ENCODE measurements at places on chromosomes 12 and 14.

DNA sequence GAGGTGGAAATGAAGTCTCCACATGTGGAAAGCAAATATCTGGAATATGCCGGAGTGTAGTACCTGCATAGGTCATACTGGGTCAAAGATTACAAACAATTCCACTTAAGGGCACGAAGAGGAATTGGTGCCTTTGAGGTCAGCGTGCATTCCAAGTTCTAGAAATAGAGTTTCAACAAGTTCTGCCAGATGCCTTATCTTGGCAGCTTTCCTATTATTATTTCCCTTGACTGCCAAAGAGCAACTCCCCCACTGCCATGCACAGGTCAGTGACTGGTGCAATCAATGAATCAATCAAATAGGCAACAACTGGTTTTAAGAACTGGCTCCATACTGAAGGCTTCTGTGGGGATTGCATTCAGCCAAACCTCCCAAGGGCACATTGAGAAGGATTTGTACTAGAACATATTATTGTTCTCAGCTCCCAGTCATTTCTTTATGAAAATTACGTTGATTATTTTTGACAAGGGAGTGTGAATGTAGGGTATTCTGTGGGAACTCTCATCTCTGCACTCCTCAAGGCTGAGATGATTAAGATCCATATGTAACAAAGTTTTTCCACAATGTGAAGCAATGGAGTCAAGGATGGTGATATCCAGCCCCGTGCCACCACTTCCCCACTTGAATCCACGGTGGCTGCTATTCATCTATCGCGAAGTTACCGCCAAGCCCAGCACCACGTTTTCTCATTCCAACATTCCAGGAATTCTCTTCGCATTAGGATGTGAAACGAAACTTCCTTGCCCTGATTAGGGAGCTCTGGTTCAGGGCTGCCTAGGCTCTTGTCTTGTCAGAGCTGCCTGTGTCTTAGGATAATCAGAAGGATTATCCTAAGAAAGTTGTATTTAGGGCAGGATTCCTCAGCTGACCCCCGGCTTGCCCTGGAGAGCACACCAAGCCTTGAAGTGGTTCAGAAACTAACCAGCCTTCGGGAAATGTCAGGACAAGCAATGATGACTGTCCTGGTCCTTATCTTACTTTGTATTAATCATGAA lies 115.1 kb upstream of the PCED1B start:
- DNase-seq: no peak

GRCh38 chr12:68359674-68360073 lies 27.5 kb upstream of the MDM1 start:
- no peak for DNase-seq

- DNase-seq: no peak
Measured at GRCh38 chr14:90697132-90697531, 119.1 kb downstream of the TTC7B start.

GRCh38 chr12:5232826-5233500 lies 189.3 kb downstream of the KCNA5 start:
- no peak for DNase-seq

- peak; percentile 28 for DNase-seq
Measured at GRCh38 chr14:22099942-22100763, 426.5 kb upstream of the OR4E1 start.

DNA sequence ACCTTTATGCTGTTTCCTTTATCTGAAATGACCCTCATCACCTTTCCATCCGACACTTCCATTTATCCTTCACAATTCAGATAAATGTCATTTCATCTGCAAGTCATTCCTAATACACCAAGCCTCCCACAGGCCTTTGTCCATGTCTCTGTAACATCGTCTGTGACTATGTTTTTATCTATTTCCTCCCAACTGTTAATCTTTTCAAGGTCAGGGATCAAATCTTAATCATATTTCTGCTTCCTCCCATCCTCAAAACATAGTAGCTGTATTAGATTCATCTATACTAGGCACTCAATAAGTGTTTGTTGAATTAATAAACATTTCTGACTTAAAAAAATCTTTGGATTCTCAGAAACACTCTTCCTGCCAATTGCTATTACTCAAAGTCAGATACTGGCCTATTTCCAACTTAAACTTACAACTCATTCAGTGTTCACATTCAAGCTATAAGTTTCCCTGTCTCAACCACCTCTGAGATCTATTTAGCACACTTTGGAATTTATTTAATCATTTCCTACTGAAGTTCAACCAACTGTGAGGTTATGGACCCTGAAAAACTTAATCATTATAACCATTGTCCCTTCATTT lies 100.2 kb upstream of the ALX1 start:
- no peak for DNase-seq

DNA sequence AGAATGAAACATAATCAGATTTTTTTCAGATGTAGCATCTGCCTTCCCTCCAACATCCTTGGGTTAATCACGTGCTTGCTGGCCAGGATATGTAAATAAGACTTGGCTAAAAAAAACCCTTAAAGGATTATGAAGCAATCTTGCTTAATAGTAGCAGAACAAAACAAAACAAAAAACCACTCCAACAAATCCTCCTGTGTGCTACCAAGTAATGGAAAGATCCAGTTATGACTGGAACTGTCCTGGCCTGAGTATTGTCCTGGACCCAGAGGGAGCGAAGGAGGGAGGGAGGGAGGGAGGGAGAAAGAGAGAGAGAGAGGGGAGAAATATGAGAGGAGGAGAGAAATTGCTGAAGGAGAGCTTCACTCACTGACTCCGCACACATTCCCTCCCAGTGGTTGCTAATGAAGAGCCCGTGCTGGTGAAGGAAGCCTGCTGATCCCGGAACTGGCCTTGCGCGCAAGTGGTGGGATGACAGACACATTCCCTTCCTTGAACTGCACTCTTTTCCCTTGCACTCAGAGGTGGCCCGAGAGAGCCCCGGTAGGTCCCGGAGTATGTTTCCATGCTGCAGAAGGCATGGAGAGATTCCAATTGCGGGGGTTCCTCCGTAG lies 57.2 kb downstream of the HMGA2 start:
- DNase-seq: no peak

- DNase-seq: no peak
Measured at GRCh38 chr14:94343238-94344005, 20.3 kb upstream of the SERPINA6 start.

DNA sequence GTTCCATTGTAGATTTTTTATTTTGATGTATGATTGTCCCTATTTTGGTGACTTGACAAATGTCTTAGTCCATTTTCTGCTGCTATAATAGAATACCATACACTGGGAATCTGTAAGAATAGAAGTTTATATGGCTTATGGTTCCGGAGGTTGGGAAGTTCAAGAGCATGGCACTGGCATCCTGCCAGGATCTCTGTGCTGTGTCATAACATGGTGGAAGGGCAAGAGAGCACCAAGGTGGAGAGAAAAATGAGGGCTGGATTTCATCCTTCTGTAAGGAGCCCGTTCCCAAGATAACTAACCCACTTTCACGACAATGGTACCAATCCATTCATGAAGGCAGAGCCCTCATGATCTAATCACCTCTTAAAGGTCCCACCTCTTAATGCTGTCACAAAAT lies 176.7 kb downstream of the TMEM132D start:
- no peak for DNase-seq

- no peak for DNase-seq
Measured at GRCh38 chr12:93153321-93153720, 224.2 kb upstream of the EEA1 start.

- no peak for DNase-seq
Measured at GRCh38 chr12:79069009-79069408, 204.4 kb downstream of the SYT1 start.

- DNase-seq: no peak
Measured at GRCh38 chr12:32765906-32766305, 10.2 kb upstream of the YARS2 start.

- no peak for DNase-seq
Measured at GRCh38 chr12:724194-724855, 28.1 kb upstream of the WNK1 start.

- no peak for DNase-seq
Measured at GRCh38 chr12:17652436-17652835, 437.6 kb downstream of the RERGL start.

- no peak for DNase-seq
Measured at GRCh38 chr12:45381351-45381750, 165.5 kb downstream of the ANO6 start.

DNA sequence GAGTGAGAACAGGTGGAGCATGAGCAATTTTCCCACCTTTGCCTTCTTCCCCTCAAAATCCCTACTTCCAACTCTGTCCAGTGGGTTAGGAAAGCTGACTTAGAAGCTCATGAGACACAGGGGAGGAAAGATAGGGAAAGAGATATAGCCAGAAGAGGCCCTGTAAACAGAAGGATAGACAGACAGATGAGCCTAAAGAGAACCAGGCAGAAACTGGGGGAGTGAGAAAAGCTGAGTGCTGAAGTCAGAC lies 5.0 kb downstream of the AJUBA start:
- no peak for DNase-seq

GRCh38 chr12:113097716-113098440 lies 37.7 kb downstream of the RASAL1 start:
- DNase-seq: no peak

DNA sequence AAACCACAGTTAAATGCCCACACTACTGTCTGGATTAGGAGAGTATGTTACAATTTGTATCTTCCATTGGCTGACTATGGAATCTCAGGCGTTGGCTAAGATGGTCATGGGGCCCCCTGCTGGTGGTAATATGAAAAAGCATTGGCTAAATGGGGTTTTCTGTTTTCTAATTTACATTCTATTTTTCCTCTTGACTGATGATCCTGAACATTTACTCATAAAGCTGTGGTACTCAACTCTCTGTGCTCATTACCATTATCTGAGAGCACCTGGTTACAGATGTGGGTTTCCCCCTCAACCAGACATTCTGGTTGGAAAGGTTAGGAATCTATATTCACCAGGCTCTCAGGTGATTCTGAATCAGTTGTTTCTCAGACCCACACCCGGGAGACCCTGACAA lies 64.8 kb downstream of the WSCD2 start:
- DNase-seq: peak; percentile 1

DNA sequence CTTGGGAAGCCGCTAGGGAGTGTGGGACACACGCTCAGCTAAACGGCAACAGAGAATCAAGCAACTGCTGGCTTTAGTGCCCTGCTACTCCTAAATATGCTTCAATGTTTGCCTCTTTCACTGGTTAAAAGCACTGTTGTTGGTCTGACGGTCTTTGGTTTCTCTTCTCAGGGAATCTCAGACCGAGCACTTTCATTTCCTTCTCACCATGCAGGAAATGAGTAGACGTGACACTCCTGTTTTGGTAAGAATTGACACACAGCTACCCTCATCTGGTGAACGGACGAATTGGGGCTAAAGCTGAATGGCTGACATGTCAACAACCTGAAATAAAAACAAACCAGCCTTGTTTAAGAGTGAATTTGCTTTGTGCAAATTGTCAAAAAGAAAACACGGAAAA lies 57.5 kb upstream of the PIWIL1 start:
- DNase-seq: no peak

DNA sequence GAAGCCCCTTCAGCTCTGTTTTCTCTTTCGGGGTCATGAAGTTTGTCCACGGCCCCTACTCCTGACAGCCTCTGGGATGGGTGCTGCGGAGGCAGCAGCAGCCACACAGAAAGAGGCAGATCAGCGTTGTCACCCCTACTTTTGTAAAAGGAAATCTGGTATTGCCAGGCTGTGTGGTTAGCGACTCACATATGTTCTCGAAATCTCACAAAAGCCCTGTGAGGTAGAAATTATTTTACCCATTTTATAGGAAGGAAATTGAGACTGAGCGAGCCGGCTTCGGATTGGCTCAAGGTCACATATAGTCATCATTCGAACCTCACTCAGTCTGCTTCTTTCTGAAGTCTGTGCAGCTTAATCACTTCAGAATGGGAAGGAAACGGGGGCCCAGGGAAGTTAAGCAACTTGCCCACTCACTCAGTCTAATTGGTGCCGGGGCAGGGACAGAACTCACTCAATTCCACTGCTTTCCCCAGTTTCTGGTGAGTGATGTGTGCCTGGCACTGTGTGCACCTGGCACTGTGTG lies 1.1 kb upstream of the CKAP4 start:
- no peak for DNase-seq

GRCh38 chr12:89575374-89575773 lies 49.5 kb upstream of the POC1B start:
- no peak for DNase-seq

- no peak for DNase-seq
Measured at GRCh38 chr14:59161561-59162175, 26.8 kb upstream of the DAAM1 start.

DNA sequence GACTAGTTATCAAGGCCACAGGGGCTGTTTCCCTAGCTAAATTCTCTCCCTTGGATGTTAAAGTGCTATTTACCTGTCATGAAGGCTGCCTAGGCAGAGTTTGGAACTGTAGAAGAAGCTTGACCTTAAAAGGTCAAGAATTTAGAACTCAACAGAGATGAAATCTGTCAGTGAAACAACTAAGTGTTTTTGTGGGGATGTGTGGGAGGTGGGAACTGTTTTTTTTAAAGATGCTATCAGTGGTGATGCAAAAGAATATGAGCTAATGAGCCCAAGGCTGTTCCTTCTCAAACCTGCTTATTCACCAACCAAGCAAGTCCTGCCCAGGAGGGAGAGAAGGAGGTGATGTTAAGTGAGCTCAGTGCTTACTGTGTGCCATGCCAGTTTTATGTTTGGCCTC lies 40.8 kb upstream of the POC1B start:
- no peak for DNase-seq

DNA sequence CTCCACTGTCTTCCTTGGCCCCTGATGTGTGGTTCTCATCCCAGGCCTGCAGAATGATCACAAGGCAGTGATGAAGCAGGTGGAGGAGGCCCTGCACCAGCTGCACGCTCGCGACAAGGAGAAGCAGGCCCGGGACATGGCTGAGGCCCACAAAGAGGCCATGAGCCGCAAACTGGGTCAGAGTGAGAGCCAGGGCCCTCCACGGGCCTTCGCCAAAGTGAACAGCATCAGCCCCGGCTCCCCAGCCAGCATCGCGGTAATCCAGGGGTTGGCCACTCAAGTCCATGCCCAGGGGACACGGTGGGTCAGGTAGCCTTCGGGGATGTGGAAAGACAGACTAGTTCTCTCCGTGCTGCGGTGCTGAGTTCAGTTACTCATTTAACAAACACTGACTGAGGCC lies 11.0 kb downstream of the PSMD9 start:
- DNase-seq: no peak

DNA sequence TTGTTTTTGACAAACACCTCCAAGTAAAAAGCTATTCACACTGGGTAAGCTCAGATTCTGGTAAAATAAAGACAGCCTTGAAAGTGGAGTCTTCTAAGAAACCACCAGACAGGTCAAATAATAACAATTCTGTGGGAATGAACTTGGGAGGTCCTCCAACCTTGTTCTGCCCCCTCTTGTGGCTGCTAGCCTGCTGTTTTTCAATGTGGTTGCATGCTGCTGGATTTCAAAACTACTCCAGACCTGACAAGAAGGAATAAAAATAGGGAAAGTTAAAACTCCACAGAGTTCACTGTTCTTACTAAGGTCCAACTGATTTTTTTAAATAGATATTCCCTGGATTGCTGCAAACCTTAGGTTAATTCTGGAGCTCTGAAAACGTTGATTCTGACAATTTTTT lies 32.2 kb upstream of the RIN3 start:
- no peak for DNase-seq

DNA sequence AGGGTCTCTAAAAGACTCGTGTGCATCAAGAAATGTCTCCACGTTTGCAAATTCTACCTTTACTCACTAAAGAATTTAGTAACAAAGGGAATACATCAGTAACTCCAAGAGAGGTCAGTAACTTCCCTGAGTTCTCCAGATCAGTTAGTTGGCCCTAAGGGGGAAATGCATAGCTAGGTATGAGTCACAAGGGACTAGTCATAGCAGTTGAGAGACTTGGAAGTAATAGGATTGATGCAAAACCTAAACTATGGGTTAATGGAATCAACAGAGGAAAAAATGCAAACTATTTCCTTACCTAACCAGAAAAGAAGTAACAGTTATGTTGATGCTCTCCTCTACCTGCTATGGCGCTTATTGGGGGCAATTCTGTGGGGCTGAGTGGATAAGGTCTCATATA lies 148.8 kb upstream of the GARIN6 start:
- no peak for DNase-seq

Data from activated T-cell treated with anti-CD3 and anti-CD28 coated beads for 1 hour (primary cell).